ENCODE measurements at places on chromosomes 13 and 19. TPM values are rescaled to one million over a fixed set of nuclear protein-coding genes. Genes with fewer than 3 reads are reported as not detected.
A peak's percentile ranks its signal among the peaks of the same experiment; 100 is the strongest.

GRCh38 chr19:28142258-28142657 lies 1070.7 kb downstream of the UQCRFS1 start:
- DNase-seq, result no peak

GRCh38 chr13:113493315-113493951 lies 2.9 kb upstream of the DCUN1D2 start:
- DNase-seq, result peak; percentile 88

DNA sequence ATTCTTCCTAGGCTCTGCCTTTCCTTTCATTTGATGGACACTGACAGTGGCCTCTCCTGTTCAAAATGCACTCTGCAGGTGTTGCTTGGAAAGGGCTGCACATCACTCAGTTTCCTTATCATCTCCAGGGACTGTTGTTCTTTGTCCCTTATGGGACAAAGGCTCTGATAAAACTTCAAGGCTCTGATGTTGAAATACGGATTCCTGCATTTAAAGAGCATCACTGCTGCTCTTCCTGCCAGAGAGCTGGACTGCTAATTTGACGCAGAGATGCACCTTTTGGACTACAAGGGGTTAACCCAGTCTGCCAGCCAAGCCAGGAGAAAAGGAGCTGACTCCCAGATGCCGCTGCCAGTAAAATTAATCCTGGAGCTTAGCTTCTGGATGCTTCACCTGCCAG lies 952.1 kb downstream of the DIAPH3 start:
- no peak for DNase-seq

GRCh38 chr19:53771144-53771543 lies 53.0 kb downstream of the NLRP12 start:
- DNase-seq, result no peak

Gene AP1M2
- polyA plus RNA-seq, result 113 TPM

Gene LYPD3
- polyA plus RNA-seq, result 29.8 TPM

Gene CCNA1
- 34.6 TPM for polyA plus RNA-seq

Gene PINLYP
- 3.5 TPM for polyA plus RNA-seq

All from mammary epithelial cell (primary cell).